ENCODE measurements at places on chromosomes 2 and 18. TPM values are rescaled to one million over a fixed set of nuclear protein-coding genes. Genes with fewer than 3 reads are reported as not detected.

DNA sequence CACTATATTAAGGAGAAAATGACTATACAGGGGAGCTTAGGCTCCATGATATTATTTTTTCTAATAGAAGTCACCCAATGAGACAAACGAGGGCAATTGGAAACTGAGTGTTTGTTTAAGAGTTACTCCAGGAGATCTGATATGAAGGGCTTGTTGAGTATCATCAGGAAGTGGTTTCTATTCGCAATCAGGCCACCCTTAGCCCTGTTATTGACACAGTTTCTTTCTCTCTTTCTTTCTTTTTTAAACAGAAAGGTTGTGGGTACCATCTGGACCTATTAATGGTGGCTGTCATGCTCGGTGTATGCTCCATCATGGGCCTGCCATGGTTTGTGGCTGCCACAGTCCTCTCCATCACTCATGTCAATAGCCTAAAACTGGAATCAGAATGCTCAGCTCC, 117.3 kb downstream of the DPP4 start:
- peak overlapping the region; percentile 71 for H3K27ac ChIP-seq
- H3K4me3 ChIP-seq: no peak overlapping the region
- no peaks in the 10 kb centered on the region for H3K27me3 ChIP-seq
- peaks cover 24% of the 10 kb centered on the region for H3K36me3 ChIP-seq
- peaks cover 55% of the 10 kb centered on the region for H3K4me1 ChIP-seq

Gene CFAP53
- total RNA-seq: 0.54 TPM

Gene RAD51AP2
- not detected for total RNA-seq

DNA sequence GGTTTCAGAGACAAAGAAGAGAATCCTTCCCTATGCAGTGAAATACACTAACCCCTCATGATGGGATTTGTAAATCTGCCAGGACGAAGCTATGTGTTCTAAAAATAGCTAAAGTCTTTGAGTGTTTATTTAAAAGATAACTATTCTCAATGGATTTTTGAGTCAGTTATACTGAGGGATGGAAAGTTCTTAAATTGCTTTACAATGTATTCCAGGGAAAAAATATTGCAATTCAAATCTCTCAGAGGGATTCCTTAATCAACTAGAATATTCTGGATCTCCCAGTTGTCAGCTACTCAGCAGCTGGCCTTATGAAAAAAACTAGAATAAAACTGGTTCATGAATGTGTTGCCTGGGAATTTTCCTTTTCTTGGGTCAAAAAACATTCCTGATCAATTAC, 312.4 kb downstream of the PLCL1 start:
- H3K4me3 ChIP-seq: no peak overlapping the region
- no peaks in the 10 kb centered on the region for H3K36me3 ChIP-seq
- no peaks in the 10 kb centered on the region for H3K27me3 ChIP-seq
- no peak for DNase-seq
- H3K27ac ChIP-seq: no peak overlapping the region

Gene GCG
- total RNA-seq: not detected

DNA sequence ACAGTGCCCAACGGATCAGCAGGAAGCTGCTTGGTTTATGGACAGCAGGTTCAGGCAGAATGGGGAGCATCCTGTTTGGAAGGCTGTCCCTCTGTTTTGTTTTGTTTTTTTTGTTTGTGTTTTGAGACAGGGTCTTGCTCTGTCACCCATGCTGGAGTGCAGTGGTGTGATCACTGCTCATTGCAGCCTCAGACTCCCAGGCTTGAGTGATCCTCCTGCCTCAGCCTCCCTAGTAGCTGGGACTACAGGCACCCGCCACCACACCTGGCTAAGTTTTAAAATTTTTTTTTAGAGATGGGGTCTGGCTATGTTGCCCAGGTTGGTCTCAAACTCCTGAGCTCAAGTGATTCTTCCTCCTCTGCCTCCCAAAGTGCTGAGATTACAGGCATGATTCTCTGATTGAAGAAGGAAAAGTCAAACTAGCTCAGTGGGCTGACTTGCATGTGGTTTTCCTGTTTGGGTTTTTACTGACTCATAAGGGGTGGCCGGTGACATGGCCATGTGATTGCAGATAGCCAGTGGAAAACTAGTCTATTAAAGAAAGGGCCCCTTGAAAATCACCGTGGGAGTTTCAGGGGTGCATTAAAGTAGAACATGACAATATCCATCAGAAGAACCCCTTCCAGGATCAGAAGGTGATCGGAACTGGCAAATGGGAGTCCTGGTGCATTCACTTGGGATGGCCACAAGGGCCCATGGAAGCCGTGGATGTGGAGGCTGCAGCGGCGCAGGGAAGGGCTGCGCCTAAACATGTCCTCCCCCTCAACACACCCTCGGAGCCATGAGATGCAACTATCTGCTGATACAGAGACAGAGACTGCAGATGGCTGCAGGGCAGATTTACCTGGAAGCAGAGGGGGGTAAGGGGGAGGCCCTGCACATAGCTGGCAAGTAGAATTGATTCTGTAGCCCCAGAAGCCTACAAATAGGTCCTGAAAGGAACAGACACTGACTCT, 26.5 kb downstream of the AQP12B start:
- peak; percentile 29 for DNase-seq
- H3K4me3 ChIP-seq: no peak overlapping the region
- H3K27ac ChIP-seq: no peak overlapping the region
- no peaks in the 10 kb centered on the region for H3K36me3 ChIP-seq
- peaks cover 12% of the 10 kb centered on the region for H3K4me1 ChIP-seq

GRCh38 chr18:79387615-79388014, 8.1 kb upstream of the NFATC1 start:
- H3K27me3 ChIP-seq: peaks cover 15% of the 10 kb centered on the region
- peaks cover 21% of the 10 kb centered on the region for H3K4me1 ChIP-seq
- H3K27ac ChIP-seq: no peak overlapping the region
- H3K36me3 ChIP-seq: no peaks in the 10 kb centered on the region
- no peak for DNase-seq
- no peak overlapping the region for H3K4me3 ChIP-seq

Gene SKOR2
- total RNA-seq: not detected

Gene MTA3
- total RNA-seq: 32.0 TPM

GRCh38 chr2:238584617-238585016, 157.9 kb downstream of the ASB1 start:
- H3K36me3 ChIP-seq: no peaks in the 10 kb centered on the region
- no peak overlapping the region for H3K27ac ChIP-seq
- no peak for DNase-seq
- no peaks in the 10 kb centered on the region for H3K4me1 ChIP-seq
- H3K4me3 ChIP-seq: no peak overlapping the region

Gene MEP1B
- 0.08 TPM for total RNA-seq

DNA sequence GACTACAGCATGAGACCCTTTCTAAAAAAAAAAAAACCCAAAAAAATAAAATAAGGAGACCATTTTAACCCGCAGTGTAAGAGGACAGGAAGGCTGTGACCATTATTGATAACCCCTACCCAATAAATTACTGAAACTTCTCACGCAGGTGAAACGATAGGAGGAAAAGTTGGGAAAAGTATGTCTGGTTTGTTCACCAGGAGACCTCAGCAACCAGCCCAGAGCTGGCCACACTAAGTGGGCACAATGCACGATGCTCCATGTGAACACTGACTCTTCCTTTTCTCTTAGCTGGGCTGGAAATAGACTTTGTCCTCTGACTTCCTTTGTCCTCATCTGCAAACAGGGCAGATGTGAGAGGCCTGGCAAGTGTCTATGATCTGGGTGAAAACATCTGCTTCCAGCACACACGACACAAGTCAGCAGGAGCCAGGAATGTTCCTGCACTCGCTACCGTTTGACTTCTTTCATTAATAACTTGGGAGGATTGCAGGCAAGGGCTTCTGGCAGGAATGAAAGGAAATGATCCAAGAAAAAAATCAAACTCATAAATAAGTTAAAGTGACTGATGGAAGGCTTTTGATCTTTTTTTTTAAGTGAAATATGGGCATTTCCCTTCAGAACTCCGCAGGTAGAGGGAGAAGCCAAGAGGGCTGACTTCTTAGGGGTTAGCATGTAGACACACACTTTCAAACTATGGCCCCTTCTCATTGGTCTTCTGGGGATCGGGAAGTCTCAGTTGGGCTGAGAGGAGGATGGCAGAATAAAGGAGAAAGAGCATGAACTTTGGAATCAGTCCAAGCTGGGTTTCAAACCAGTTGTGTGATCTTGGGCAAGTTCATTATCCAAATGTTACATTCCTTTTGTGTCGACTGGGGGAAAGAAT, 137.4 kb upstream of the MYCN start:
- H3K4me3 ChIP-seq: no peak overlapping the region
- no peak overlapping the region for H3K27ac ChIP-seq
- no peaks in the 10 kb centered on the region for H3K4me1 ChIP-seq
- no peaks in the 10 kb centered on the region for H3K36me3 ChIP-seq
- peaks cover 3% of the 10 kb centered on the region for H3K27me3 ChIP-seq

- no peak overlapping the region for H3K4me3 ChIP-seq
- no peaks in the 10 kb centered on the region for H3K27me3 ChIP-seq
- no peak overlapping the region for H3K27ac ChIP-seq
- DNase-seq: no peak
- no peaks in the 10 kb centered on the region for H3K4me1 ChIP-seq
- no peaks in the 10 kb centered on the region for H3K36me3 ChIP-seq
Observed at GRCh38 chr2:1676913-1677820, 67.1 kb downstream of the PXDN start.

Data from activated naive CD8-positive, alpha-beta T cell treated with anti-CD3 and anti-CD28 coated beads for 36 hours (primary cell).